H54 (cell line): ENCODE measurements at places on chromosomes 16 and 17.

DNA sequence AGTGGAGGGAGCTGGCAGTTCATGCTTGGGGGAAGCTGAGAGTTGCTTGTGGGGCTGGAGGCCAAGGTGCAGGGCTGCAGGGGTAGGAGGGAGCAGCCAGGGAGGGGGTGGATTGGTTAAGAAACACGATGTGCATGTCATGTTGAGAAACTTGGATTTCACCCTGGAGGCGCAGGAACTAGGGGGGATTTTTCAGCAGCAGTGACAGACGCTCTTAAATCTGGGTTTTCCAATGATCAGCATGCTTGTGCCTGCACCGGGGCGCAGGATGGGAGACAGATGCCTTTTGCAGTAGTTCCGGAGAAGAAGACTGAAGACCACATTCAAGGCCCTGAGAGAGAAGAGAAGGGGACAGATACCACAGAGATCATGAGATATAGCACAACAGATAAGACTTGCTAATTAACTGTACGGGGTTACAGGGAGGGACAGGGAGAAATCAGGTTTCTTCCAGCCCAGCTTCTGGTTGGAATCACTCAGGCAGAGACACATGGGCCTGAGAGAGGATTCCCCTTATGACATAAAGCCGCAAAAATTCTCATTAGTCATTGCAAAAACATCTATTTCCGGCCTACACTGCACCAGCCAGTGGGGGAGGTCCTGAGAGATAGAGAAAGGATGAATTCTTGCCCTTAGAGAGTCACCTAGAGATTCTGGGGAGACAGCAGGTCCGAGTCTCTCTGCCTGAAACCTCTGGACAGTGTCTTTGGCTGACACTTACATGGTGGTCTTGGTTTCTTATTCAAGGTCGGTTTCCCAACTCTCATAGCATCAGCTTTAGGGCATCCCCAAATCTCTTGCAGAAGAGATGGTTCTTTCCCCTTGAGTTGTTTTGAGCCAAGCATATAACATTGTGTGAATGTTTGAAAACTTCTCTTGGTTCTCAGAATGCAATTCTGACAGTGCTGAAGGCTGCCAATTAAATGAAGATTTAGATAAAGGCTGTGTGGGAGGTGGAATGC is 27.1 kb downstream of the CDH13 start:
- DNase-seq = peak; percentile 48

DNA sequence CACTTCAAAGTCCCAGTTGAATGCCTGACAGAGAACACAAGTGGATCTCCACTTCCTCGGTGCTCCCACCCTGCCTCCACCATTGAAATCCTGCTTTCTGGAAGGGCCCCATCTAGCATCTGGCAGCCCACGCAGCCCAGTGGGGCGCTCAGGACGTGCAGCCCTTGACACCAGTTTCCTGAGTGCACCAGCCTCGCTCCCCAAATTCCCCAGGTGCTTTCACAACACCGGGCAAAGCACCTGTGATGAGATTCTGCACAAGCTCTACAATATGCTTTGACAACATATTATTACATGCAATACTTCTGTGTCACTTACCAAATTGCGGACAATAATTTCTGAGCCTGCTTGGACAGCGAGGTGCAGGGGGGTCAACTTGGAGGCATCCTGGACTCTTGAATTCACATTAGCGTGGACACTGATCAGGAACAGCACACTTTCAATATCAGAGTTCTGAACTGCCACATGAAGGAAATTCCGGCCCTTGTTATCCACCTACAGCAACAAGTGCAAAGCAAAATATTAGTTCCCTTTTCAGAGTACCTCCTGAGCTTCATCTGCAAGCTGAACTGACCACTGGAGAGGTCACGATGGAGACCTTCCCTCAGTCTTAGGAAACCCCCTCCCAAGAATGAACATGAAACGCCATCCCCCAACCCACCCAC is 33.9 kb downstream of the CYB5D2 start:
- no peak for DNase-seq

- DNase-seq = no peak
These were observed 79.0 kb downstream of the ABCC1 start for GRCh38 chr16:16028311-16028999.

DNA sequence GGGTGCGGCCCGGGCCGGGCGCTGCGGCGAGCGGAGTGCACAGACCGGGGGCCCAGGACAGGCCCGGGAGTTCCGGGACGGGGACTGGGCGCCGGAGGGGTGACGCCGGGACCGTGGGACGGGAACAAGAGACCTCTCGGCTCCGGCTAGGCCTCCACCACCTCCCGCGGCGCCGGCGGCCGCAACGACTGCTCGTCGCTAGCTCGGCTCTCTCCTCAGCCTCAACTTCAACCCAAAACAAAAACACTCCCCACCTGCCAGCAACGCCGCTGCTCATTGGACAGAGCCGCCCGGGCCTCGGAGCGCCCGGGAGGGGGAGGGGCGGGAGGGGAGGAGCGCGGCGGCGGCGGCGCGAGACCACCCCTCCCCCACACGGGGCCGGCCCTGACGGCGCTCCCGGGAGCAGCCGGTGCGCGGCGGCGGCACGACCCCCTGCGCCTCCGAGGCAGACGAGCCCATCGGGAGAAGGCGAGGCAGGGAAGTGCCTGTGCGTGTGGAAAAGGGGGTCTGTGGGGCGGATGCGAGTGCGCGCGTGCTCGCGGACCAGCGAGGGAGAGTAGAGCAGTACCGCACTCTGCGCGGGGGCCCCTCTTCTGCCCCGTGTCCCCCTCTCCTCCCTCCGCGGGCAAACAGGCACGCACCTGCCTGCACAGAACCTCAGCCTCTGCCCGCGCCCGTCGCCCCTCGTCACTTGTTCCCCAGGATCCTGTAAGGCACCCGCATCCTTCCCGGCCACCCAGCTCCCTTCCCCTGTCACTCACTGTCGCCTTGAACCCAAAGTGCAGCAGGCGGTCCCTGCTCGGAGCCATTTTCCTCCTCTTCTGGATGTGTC is at the start of gene FBXL20:
Gene FBXL20, minus strand, starts transcription at position 215 of the 832 bp plus-strand sequence. CDS start 224 bp downstream, outside the sequence.
- peak; percentile 93 for DNase-seq

GRCh38 chr17:13182450-13182849 is 164.6 kb upstream of the ELAC2 start:
- no peak for DNase-seq
